ENCODE measurements at places on chromosomes 5 and 9.

DNA sequence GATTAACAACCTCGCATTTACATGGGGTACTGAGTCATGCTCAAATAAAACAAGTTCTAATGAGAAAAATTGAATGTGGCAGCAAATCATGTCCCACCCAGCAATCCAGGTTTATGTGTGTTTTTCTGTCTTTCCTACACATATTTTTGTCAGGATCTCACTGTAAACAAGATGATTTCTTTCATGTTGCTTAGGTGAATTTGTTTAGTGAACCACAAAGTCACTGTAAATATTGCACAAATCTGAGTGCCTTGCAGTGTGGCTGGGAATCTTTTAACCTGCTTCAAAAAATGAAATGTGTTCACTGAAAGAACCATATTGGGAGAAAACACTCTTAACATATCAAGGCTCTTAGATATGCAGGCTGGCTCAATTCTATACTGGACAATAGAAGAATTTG lies 23.1 kb upstream of the ZCCHC7 start:
- no peak for DNase-seq

GRCh38 chr9:82082563-82082962 lies 94.0 kb downstream of the SPATA31D1 start:
- no peak for DNase-seq

DNA sequence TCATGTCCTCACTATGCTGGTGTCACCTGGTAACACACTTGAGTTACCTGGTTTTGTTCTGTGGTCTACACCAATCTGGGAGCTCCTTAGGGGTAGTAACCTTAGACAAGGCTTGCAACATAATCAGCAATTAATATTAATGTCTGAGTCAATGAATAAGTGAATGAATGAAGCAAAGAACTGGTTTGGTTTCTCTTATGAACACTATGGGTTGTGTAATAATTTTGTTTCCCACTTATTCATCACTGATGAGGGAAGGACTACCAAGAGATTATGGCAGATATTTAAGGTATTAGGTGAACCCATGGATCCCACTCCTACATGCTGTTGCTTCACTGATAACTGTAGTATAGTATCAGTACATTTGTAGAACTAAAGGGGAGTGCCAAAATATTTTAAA lies 116.0 kb downstream of the SLC12A2 start:
- DNase-seq: no peak

DNA sequence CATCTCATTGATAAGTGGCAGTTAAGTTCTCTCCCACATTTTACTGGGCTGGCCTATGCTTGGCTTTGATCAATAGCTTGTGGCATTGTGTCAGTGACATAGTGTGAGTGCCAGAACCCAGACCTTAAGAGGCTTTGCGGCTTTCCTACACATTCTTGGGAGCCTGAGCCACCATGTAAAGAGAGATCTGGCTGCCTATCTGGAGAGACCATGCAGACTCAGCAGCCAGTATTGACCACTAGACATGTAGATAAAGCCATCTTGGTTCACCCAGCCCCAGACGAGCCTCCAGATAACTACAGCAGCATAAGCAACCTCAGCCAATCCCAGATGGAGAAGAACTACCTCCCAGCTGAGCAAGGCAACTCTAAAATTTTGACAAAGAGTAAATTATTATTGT lies 28.6 kb downstream of the C9orf153 start:
- no peak for DNase-seq

DNA sequence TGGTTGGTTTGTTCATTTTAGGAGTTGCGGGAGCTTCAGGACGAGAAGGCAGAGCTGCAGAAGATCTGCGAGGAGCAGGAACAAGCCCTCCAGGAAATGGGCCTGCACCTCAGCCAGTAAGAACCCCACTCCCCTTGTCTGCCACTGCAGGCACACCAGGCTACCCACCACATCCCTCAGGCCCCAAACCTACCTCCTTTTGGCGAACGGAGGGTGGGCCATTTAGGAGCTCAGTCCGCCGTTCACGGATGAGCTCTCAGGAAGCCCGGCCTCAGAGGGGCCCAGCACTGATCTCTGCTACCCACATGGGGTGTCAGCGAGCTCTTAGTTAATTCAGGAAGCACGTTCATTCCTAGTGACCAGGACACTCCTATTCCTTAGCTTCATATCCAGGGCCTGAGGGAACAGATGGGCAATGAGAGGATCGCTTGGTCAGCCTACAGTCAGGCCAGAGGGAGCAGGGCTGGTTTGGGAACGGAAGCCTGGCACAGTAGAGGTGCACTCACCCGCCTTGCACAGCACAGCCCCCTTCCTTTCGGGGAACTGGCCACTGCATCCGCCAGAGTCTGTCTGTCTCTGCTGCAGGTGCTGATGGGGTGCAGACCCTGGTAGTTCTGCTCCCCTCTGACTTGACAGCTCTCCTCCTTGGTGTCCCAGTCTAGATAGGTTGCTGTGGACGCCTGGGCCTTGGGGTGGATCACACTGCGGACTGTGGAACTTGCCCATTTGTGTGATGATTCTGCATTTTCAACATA lies 21.4 kb downstream of the HNRNPH1 start:
- DNase-seq: no peak

DNA sequence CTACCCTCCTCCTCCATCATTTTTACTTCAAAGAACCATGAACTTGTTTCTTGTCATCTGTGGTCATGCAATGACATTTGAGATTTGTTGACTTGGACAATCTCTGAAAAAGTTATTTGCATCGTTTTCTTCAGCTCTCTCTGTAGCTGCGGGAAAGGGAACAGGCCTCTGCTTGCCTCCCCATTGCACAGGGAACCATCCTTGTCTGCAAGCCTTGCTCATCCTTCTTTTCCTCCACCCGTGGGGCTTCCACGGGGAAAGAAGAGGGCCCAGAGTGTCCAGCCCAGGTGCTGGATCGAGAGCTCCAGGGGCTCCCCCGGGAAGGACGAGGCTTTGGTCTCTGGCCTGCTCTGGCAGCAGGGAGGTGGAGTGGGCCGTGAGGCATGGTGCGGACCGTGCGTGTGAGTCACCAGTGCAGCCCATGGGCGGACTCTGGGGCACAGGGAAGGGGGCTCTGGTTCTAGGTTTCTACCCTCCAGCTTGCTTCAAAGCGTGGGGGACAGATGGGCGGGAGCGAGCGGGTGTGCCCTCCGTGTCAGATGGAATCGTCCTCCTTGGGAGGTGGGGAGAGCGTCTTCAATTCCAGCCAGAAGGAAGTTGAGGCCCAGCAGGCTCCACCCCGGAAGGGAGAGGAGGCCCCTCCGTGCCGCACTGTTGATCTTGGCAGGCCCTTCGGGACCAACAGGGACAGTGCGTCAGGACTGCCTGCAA lies 6.0 kb upstream of the IRX4 start:
- DNase-seq: no peak

DNA sequence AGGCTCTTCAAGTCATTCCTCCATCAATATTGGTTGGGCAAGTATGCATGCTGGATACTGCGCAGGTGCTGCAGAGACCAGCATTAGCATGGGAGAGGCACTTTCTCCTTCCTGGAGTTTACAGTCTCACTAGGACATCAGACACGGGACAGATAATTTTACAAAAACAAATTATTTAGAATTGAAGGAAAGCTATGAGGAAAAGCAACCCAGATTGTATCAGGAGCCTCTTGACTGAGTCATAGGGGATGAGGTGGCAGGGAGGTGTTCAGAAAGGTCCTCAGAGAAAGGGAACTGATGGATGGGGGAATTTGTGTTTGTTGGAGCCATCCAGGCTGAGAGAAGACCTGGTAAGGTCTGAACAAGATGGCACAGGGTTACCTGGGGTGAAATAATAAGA lies 24.5 kb upstream of the RAB14 start:
- no peak for DNase-seq

GRCh38 chr5:56414066-56414465 lies 180.9 kb upstream of the ANKRD55 start:
- DNase-seq: peak; percentile 85

DNA sequence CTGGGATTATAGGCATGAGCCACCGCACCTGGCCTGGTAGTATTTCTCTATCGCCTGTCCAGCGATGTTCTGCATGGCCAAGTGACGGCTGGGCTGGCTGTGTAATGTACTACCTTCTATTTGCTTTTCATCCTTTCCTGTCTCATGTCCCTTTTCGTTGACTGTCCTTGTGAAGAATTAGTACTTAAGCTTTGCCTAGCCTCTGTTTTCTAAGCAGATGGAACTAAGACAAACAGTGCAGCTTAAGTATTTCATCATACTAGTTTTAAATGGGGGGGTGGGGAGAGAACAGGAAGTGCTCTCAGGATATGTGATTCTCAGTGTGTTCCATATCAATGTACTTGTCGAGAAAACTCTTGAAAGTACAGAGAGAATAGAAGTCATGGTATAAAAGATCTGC lies 31.7 kb upstream of the CCL21 start:
- no peak for DNase-seq

DNA sequence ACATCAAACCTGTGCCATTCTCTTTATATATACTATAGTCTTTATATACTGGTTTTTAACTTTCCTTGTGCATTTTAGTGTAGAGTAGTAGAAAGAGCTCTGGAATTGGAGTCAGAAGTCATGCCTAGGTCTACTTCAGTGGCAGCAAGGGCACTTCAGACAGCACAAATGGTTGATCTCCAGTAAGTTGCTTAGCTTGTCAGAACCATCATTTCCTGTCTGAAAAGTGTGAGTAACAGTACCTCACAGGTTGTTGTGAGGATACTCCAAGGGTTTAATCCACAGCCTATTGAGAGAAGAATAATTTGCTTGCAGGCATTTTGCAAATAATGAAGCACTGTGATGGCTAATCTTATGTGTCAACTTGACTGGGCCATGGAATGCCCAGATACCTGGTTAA lies 95.8 kb upstream of the NR4A3 start:
- DNase-seq: no peak

GRCh38 chr5:178382754-178383164 lies 150.2 kb upstream of the PHYKPL start:
- DNase-seq: no peak

All from suppressor macrophage treated with lipopolysaccharide for 1 hour (primary cell).